ENCODE measurements at places on chromosomes 12 and 14.

DNA sequence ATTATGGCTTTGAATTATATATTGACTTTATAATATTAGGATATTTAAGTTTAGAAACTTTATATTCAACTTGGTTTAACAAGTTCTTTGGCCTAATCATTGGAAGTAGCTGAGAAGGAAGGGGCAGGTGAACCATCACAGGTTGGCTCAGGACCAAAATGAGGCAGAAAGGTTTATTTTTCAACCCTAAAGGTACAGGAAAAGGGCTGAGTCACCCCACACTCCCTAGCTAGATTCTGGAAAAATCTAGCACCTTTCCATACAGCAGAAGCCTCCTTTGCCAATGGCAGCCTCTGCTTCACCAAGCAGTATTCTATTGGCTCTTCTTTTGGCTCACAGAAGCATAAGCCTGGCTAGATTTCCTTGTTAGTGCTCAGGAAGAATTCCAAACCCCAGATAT, 19.3 kb upstream of the MED6 start:
- no peak for DNase-seq

GRCh38 chr14:102182936-102183619, 43.4 kb downstream of the WDR20 start:
- DNase-seq: no peak

GRCh38 chr12:21129906-21130305, 1.1 kb upstream of the SLCO1B1 start:
- DNase-seq: no peak

DNA sequence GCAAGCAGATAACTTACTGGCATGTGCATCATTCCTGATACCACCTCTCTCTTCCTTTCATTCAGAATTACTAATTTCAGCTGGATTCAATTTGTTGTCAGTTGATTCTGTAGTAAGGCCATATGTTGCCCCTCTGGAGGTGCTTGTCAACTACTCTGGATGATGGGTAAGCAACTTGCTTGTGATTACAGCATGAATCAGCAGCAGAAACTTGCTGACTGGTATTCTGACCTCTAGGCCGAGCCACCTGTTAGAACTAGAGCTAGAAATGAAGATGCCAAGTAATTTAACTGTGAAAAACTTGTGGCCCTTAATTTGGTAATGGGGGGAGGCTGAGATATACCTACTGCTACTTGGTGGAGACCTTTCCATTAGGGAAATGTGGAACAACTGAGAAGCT, 5.1 kb downstream of the RNF10 start:
- no peak for DNase-seq

- no peak for DNase-seq
These were observed 2.9 kb downstream of the RAD52 start for GRCh38 chr12:946631-947030.

DNA sequence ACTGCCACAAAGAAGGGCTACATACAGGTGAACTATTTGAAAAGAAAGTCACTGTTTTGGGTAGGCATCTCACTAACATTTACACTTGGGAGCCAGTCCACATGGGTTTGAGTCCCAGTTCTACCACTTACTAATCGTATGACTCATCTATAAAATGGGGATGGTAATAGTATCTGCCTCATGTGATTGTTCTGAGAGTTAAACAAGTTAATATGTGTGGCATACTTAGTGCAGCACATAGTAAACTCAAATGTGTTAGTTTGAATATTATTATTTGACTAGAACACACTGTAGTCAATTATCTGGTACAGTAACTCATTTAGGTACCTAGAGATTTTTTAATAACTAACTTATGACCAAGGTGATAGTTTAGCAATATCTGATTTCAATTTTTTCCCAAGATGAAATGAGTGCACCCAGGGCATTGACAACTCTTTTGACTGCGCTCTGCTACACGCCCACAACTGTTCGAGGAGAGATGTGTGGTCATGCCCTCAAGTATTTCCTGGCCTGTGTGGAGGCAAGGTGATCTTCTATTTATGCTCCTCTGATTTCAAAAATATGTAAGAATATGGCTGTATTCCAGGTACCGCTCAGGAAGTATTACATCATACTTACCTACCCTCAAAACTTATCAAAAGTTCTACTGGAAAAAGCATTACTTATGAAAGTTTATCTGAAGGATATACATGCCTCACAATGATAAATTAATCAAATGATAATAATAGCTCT, 210.6 kb upstream of the EGLN3 start:
- DNase-seq: no peak

DNA sequence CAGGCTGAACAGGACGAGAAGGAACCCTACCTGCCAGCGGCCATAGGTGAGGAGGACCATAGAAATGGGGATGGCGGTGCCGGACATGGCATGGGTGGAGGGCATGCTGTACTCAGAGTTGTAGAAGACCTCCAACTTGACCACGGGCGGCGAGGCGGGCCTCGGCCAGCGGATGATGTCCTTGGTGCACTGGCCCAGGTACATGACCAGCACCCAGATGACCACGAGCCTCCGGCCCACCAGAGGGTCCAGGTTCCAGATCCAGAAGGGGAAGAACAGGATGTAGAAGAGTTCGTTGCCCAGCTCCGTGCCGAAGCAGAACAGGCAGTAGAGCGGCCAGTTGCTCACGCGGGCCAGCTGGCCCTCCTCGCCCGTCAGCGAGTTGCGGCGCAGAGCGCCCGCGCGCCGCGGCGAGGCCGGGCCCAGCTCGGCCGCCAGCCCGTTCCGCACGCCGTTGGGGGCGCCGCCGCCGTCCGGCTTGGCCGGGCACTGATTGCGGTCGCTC, 582 bp downstream of the SGPP1 start:
- DNase-seq: no peak

GRCh38 chr14:77584809-77585208, 31.6 kb downstream of the SPTLC2 start:
- no peak for DNase-seq

DNA sequence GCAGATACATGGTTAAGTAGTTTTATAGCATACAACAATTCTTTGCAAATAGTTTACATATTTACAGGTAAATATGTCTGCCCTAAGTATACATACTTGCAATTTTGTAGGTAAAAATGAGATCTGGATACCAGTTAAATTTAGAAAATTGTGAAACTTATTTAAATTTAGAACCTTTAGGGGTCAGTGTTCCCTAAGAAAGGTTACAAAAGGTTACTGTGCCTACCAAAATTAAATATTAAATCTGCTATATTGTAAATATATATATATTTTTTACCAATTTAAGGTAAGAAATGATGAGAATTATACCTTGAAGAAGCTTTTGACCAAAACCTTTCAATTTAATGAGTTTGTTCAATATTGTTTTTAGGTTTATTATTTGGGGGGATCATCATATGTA, 54.0 kb downstream of the MIPOL1 start:
- DNase-seq: no peak

DNA sequence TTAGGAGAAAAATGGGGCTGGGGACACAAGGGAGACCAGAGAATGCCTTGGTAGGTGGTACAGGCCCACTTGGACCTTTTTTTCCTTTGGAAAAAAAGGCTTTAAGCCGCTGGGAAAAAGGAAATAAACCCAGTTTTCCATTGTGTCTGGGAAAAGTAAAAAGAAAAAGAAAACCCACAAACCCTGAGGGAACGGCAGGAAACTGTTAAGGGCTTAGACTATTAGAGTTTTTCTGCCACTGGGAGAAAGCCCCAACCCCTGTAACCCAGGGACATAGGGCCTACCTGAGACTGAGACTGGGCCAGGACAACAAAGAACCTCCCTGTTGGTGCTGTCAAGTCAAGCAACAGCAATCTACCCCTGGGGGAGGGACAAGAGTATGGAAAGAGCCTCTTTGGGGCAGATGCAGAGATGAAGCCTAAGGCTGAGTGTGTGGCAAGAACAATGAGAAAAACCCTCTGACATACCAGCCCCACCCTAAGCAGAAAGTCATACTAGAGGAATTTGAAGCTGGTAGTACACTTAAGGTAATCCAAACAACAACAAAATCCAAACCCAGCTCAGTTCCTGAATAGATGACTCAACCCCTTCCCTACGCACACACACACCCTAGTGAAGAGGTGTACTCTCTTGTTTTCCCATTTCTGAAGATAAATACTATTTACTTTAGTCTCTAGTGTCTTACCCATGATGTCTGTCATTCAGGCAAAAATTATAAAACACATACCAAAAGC, 22.8 kb downstream of the ATF1 start:
- DNase-seq: peak; percentile 82

- DNase-seq: no peak
These were observed 668 bp downstream of the APPL2 start for GRCh38 chr12:105235281-105235731.

- DNase-seq: no peak
These were observed 55.7 kb upstream of the OVCH1 start for GRCh38 chr12:29552994-29553748.

- DNase-seq: no peak
These were observed 668.9 kb downstream of the AACS start for GRCh38 chr12:125734137-125734536.

GRCh38 chr12:85740186-85740585, 96.0 kb downstream of the RASSF9 start:
- no peak for DNase-seq

DNA sequence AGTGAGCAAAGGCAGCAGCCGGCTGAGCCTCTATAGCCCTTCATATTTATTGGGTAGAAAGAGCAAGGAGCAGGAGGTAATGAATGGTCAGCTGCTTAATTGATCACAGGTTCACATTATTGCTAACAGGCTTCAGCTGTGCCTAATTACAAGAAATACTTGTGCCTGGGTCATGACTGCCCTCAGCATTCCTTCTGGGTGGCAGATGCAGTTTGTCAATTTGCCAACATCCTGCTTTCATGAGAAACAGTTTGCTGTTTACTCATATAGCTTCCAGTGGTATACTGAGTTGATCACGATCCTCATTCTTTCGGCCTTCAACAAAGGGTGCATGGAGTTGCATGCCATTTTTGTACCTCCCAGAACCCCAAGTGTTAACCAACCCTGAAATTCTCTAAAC, 81.0 kb upstream of the PLEKHG7 start:
- DNase-seq: no peak

DNA sequence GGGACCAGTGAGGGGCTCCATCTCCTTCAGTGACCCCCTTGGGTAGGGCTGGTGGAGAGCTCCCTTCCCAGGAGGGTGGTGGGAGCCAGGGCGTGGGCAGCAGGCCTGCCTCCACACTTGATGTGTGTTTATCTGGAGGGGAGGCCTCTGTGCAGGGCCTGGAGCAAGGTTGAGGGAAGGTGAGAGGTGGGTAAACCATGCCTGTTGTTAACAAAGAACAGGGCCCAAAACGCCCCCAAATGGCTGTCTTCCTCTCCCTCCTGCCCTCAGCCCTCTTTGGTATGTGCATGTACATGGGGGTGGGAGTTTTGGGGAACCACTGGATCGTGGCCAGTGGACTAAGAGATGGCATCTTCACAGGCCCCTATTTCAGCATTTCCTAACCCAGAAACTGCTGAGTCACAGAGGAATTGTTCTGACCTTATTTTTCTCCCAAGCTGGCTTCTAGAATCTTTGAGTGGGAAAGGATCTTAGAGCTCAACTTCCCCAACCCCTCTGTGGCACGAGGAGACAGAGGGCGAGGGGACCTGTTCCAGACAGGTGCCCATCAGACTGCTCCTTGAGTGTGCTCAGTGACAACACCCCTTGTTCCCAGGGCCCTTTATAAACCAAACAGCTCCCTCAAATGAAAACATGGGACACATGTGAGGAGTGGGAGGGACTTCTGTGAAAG, 3.6 kb downstream of the SLC48A1 start:
- no peak for DNase-seq

DNA sequence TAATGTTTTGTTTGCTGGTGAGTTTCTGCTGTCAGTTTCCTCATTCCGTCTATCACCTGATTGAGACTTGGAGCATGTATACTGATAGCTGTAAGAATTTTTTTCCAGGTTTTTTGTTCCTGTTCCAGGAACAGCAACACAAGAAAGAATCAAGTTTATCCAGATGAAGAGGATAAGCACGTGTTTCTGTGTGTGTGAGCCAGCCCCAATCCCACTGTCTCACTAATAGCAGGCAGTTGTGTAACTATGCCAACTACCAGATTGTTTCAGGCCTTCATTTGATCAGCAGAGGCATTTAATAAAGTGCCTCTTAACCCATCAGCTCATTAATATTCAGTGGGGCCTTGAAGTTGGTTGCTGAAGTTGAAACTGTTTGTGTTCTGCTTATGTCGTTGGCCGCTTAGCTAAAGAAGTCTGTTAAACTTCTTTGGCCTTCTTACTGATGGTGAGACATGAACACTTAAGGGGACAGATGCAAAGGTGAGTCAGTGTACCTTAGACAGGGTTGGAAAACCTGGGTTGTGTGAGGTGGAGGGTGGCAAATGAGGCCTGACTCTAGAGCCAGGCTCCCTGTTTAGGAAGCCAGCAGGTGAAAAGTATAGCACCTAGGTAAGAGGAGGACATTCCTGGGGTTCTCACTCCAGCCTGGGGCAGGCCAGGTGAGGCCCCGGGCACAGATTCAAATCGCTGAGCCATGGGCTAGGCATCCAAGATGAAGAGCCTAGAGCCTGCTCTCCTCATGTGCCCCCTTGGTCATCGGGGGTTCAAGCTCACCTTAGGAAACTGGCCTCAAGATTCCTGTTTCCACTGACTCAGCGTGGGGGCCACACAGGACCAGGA, 3.7 kb downstream of the ANKRD13A start:
- no peak for DNase-seq

DNA sequence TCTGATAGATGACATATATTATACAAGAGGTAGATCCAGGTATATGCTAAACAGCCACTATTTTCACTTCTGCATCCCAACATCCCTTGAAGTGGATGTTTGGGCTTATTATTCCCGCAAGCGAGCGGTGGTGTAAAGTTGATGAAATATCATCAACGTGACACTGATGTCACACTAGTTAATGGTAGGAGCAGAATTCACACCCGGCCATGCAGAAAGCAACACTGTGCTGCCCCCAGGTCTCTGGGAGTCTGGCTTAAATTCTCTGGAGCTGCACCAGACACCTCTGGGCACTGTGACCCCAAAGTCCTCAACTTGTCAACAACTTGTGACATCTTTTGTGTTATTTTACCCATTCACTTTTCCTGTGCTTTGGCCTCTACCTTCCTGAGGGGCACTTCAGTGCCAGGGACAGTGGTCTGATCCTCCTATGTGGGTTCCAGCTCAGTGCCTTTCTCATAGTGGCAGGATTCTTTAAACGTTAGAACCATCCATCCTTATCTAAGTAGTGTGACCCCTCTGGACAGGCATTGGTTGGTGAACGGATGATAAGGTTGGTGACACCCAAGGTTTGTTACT, 952 bp downstream of the DRAM1 start:
- no peak for DNase-seq

DNA sequence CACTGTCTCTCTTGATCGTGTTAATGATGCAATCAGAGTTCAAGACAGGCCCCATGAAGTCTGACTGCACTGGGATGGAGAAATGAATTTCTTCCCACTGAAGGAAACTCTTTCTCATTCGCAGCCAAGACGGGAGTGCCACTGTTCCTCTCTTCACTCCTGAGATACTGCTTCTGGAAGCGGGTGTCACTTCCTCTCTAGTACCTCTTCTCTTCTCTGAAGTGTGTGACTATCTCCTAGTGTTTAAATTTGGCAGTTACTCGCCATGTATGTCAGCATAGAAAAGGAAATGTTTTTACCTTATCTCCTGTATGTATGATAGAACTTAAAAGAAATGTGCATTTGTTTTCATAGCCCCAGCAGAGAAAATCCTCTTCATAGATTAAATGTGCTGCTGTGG, 215.2 kb downstream of the ANO6 start:
- DNase-seq: no peak

GRCh38 chr14:49367696-49368095, 218.5 kb downstream of the RPS29 start:
- DNase-seq: no peak
